ENCODE measurements at places on chromosomes 5 and 9. TPM values are rescaled to one million over a fixed set of nuclear protein-coding genes. Genes with fewer than 3 reads are reported as not detected.

NEUROG1 gene
- not detected for total RNA-seq

ENTREP1 gene
- 0.68 TPM for total RNA-seq

PHF24 gene
- total RNA-seq = 0.68 TPM

COL5A1 gene
- 0.57 TPM for total RNA-seq
